ENCODE measurements at places on chromosomes 2 and 18. TPM values are rescaled to one million over a fixed set of nuclear protein-coding genes. Genes with fewer than 3 reads are reported as not detected.

Gene PLB1
- 2.0 TPM for total RNA-seq

Gene AOX1
- total RNA-seq, result 1.5 TPM

Gene ELAC1
- 4.5 TPM for total RNA-seq

Gene MARCO
- 0.92 TPM for total RNA-seq

Gene MCFD2
- 55.1 TPM for total RNA-seq

Gene RPL37A
- 1,531 TPM for total RNA-seq

Gene OXER1
- 0.94 TPM for total RNA-seq

Gene GCFC2
- total RNA-seq, result 8.8 TPM

Gene ELOA2
- not detected for total RNA-seq

Gene INPP5D
- total RNA-seq, result 6.2 TPM

Gene ECEL1
- 0.27 TPM for total RNA-seq

Gene SCYGR8
- not detected for total RNA-seq

Gene TLX2
- total RNA-seq, result not detected

Gene GAREM1
- total RNA-seq, result 10.0 TPM

Gene DOCK10
- 2.6 TPM for total RNA-seq

Gene HAAO
- 2.5 TPM for total RNA-seq

Gene PID1
- 4.3 TPM for total RNA-seq

Gene MOGAT1
- total RNA-seq, result 0.24 TPM
